A549 treated with ZK216348 at 1 μM for 4 hours (cell line): ENCODE measurements at places on chromosomes 5 and 9. TPM values are rescaled to one million over a fixed set of nuclear protein-coding genes. Genes with fewer than 3 reads are reported as not detected.

The SHC3 gene
- 0.36 to 0.58 TPM (median 0.47 TPM) in 5 replicates for total RNA-seq

The CMBL gene
- 20.1 to 24.5 TPM (median 22.2 TPM) in 5 replicates for total RNA-seq

The SLC44A1 gene
- 20.0 to 38.9 TPM (median 30.8 TPM) in 5 replicates for total RNA-seq

The RPP25L gene
- 28.5 to 47.8 TPM (median 42.7 TPM) in 5 replicates for total RNA-seq

The PCDHB10 gene
- total RNA-seq = not detected in 5 replicates

The GLRA1 gene
- not detected in 5 replicates for total RNA-seq

The EGFLAM gene
- total RNA-seq = 0.26 TPM in 1 of 5 replicates, not detected in the others

The GRM6 gene
- total RNA-seq = not detected in 5 replicates

The FBXL7 gene
- 1.0 to 1.6 TPM (median 1.5 TPM) in 5 replicates for total RNA-seq

The GNAQ gene
- 8.8 to 20.8 TPM (median 16.6 TPM) in 5 replicates for total RNA-seq

The FOXD4L5 gene
- total RNA-seq = 0.06 to 0.11 TPM (median 0.11 TPM) in 3 of 5 replicates, not detected in the others

The SRD5A1 gene
- total RNA-seq = 19.7 to 34.6 TPM (median 31.1 TPM) in 5 replicates

The SLC23A1 gene
- 0.91 to 1.4 TPM (median 1.1 TPM) in 5 replicates for total RNA-seq

The STK32A gene
- total RNA-seq = 0.20 to 0.74 TPM (median 0.29 TPM) in 5 replicates

The UBTD2 gene
- total RNA-seq = 10.1 to 19.0 TPM (median 14.1 TPM) in 5 replicates

The SLC34A3 gene
- 0.13 to 0.19 TPM in 2 of 5 replicates, not detected in the others for total RNA-seq

The TMEM161B gene
- 6.3 to 10.3 TPM (median 8.9 TPM) in 5 replicates for total RNA-seq
